ENCODE measurements at places on chromosomes 2 and 18. TPM values are rescaled to one million over a fixed set of nuclear protein-coding genes. Genes with fewer than 3 reads are reported as not detected.

DNA sequence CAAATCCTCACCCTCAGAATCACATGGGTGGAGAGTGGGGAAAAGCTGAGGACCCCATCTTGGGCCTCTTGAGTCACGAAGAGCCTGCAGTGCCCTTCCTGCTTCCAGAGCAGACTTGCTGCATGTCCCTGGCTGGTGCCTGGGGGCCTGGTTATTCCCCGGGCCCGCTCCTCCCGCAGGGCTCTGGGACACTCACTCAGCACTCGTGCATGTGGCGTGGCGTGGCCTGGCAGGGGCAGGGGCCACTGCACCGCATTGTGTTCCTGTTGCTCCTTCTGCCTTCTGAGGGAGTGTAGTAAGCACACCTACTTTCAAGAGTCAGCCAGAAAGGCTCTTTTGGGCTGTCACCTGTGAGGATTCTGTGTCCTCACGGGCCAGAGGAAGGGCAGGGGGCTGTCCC lies 17.4 kb upstream of the MZT2A start:
- DNase-seq, result no peak

DNA sequence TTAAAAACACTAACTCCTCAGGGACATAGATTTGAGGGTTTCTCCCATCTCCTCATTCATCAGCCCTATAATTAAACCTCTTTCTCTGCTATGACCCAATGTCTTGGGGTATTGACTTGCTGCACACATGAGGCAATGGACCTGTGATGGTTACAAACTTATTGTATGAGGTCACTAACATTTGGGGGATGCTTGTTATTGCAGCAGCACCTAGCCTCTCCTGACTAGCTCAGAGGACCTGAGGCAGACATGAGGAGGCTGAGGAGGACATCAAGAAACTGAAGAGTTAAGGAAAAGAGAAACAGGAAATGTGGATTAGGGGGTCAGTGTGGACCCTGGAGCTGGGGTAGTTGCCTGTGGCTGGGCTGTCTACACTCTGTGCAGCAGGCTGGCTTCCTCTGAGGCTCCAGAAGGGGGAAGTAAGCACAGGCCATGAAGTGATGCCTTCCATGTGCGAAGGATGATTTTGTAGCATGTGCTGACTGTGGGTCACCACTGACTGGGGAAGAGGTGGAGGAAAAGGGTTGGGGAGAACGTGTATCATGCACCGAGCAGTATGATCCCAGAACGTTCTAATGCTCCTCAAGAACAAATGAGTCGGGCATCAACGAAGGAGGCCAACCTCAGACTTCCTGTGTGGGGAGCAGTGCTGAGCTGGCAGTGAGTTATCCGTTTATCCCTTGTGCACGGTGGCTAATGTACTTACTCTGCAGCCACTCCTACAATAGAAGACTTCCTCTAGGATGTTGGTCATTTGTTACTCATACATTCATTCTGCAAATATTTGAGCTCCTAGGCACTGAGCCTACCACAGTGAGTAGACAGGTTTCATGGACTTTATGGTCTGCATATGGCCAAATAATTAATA lies 42.1 kb upstream of the RFX8 start:
- DNase-seq, result no peak

DNA sequence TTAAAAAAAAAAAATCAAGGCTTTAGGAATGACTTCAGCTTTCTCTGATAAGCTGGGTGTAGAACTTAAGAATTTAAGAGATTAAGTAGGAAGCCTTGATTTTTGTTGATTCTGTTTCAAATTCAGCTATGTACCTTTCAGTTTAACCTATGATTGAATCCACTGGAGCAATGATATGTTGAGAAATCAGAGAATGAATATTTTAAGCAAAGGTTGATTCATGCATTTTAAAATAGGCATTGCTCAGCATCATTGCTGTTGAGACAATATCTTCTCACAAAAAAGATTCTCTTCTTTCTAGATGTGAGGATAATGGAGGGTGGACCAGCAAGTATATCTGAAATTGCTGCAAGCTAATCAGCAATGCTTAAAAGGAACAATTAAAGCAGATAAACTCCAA lies 109.8 kb downstream of the MAP3K20 start:
- DNase-seq, result no peak

CAPN14 gene
- polyA plus RNA-seq, result 0.44 TPM

MALL gene
- polyA plus RNA-seq, result 14.1 TPM

GRCh38 chr2:1602278-1603010 lies 141.9 kb downstream of the PXDN start:
- no peak for DNase-seq

TMEM17 gene
- 1.6 TPM for polyA plus RNA-seq

GRCh38 chr2:10281891-10282290 lies 20.8 kb upstream of the HPCAL1 start:
- no peak for DNase-seq

DNA sequence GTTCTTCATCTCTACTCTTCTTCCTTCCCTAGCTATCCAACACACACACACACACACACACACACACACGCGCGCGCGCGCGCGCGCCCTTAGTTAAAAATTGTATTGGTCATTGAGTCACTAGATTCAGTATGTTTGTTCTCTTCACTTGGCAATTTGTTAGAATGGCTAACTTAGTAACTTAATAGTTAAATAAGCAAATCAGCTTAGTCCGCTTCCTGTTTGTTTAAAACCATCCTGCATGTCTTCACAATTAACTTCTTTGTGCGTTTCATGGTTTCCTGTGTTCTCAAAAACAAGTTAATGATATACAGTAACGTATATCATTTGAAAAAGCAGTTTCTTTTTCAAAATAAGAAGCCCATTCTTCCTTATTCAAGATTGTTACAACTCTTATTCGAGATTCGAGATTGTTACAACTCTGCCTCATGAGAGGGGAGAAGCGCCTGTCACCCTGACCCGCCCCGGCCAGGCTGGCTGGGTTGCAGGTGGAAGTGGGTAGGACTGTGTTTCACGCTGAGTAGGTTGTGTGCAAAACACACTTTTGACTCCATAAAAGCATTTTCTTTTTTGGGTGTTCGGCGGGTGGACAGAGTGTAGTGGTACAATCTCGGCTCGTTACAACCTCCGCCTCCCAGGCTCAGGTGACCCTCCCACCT lies 9.5 kb upstream of the CNNM3 start:
- DNase-seq, result no peak

DNA sequence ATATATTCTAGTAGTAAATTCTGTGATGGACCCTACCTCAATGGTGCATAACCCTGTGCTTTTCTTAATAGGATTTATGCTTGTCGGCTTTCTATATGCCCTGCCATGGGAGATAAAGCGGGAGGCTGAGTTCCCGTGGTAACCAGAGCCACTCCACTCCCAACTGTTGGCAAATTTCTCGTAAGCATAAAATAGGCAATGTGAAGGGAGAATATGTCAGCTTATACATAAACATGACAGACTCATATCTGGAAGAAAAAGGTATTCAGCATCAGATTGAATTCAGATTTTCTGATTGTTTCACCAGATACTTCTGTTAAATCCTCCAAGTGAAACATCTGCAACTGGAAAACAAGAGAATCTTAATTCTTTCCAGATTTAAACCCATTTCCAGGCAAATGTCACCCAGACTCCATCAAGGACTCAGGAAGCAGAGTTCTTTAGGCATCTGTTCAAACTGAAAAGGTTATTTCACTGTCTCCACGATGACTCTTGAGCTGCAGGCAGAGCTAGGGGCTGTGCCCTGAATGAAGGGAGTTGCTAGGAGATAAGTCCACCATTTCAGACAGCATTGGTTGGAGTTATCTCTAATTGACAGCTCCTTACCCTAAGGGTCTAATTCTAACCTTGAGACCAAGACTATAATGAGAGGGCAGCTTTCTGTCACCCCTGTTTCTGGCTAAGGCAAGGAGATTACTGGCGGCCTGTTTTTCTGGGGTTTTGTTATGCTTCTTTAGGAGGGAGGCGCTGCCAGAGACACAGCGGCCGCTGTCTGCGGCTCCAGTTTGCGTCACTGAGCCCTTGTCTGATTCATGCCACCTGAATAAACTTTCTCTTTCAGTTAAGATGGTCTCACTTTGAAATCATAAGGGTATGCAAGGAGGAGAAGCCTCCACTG lies 381.3 kb downstream of the SOX11 start:
- DNase-seq, result no peak

DNA sequence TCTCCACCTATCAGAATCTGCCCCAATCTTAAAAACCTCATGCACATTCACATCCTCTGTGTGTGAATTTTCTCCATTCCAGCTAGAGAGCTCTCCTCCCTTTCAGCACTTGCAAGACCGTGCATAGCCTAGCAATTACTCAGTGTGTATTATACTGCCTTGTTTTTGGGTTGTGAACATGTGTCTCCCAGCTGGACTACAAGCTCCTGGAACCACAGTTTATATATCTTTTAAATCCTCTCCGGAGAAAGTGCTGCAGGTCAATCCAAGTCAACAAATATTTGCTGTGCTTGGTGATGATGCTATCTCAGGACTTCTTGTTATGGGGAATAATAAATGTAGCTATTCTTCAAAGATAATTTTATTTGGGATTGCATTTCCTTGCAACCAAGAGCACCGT lies 58.2 kb upstream of the MEX3C start:
- DNase-seq, result no peak

- no peak for DNase-seq
These were observed 55.7 kb downstream of the KLHL14 start for GRCh38 chr18:32717126-32717525.

DNA sequence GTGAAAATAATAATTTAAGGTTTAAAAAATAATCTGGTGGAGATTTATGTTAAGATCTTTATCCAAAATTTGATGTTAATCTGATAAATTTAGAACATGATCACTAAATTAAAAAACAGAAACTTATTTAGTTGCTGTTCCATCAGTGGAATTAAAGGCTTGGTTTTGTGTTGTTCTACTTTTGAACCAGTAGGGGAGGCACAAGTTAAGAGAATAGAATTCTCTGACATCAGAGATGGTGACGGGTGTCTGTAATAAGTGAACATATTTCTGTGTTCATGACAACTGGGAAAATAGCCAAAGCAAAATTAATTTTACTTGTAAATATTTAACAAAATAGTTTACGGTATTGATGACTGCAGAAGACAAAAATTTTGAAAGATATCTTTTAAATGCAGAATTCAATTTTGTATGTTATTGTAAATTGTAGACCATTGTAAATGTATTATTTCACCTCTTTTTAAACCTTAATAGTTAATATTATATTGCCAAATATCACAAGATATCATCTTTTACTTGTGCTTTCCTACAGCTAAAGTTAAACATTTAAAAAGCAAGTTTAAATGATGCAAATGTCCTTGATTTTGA lies 106.0 kb downstream of the UBR3 start:
- no peak for DNase-seq

- DNase-seq, result no peak
These were observed 168.7 kb downstream of the DDX1 start for GRCh38 chr2:15760232-15760910.

Data from urinary bladder (tissue), 4 donors.